Neuronal stem cell (in vitro differentiated cells): ENCODE measurements at places on chromosomes 2 and 18.

GRCh38 chr2:20592106-20593071 lies 58.5 kb downstream of the HS1BP3 start:
- DNase-seq, result no peak

DNA sequence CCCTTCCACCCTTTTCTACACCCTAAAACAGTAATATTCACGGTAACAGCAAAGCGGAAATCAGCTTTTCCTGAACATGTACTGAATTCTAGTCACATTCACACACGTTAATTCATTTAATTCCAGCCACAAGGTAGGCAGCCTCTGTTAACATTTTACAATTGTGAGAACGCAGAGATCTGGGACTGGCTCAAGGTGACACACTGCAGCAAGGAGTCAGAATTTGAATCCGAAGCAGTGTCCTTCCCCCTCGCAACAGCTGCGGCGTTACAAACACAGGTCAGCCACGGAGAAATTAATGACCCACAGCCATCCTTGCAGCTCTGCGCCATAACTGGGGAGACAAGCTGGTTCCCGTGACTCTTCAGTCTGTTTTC lies 818 bp upstream of the SLC20A1 start:
- DNase-seq, result no peak

DNA sequence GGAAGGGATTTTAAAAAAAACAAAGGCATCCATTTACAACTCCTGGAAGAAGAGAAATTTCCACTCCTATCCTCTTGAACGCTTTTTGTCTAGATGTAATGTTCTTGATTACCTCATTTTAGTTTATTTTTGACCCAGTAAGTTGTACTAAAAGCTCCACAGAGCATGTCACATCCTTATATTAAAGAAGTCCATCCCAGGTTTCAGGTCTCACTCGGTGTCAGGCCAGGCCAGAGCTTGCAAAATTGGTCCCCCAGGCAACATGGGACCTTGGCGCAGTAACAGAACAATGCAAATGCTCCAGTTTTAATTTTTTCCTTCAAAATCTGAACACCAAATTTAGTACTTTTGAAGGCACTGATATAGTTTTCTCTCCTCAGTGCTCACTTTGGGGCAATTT lies 218.4 kb upstream of the REV1 start:
- no peak for DNase-seq

DNA sequence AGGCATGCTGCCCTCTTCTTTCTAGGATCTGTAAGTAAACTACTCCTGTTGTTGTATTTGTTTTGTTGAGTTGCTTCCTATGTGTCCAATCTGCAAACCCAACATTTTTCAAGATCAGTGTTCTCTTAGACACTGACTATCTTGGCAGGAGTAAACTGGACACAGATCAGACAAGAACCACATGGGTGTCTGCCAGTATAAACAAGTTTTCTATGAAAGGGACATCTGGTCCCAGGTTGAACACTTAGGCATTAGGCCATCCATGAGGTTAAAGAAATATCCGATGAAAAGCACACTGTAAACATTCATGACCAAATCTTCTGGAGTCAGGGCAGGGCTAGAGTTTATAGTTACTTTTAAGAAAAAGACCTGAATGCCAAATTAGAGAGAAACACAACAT lies 441.8 kb downstream of the NYAP2 start:
- DNase-seq, result no peak

DNA sequence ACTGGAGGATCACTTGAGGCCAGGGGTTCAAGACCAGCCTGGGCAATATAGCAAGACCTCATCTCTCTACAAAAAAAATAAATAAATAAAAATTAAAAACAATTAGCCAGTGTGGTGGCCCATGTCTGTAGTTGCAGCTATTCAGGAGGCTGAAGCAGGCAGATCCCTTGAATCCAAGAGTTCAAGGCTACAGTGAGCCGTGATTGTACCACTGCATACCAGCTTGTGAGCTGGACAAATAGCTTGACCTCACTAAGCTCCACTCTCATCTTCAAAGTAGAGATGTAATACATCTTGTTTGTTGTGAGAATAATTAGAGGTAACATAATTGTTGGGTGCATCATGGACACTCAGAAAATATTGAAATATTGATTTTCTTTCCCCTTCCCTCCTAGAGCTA lies 31.1 kb upstream of the MAPRE2 start:
- DNase-seq, result no peak

- no peak for DNase-seq
These were observed 5.9 kb downstream of the SLC9A4 start for GRCh38 chr2:102478686-102479470.

DNA sequence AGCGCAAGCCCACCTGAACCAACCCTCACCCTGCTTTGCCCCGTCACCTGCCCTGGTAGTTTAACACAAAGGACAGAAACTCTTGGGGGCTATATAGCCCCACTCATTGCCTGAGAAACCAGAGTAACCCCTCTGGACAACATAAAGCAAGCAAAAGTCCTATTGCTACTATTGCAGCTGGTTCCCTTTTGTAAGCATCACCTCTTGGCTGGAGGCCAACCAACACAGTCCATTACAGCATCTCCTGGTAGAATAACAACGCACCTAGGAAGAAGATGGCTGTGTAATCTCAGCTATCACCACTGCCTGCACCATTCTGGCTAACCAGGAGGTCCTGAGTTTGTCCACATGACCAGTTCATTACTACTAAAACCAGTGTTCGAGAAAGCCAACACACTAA lies 36.4 kb downstream of the FLACC1 start:
- no peak for DNase-seq

DNA sequence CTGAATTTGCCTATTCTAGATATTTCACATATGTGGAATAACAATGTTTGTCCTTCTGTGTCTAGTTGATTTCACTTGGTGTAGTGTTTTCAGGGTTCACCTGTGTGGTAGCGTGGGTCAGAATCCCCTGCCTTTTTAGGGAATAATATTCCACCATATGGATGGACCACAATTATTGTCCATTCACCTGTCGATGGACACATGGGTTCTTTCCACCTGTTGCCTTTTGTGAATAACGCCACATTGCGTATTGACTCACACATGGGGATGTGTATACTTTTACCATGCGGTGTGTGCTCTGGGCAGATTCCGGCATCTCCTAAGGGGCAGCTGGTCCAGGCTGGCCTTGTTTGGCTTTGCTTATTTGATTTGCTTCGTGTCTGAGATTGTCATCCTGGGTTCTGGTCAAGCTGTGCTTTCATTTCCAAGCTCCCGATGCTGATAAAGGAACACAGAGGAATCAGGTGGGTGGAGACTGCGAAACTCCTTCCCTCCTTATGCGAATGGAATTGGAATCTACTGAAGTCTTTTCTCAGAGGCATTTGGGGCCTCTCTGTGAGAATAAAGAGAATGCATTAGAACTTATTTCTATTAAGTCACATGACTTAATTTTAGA lies 18.9 kb upstream of the ALLC start:
- DNase-seq, result no peak

DNA sequence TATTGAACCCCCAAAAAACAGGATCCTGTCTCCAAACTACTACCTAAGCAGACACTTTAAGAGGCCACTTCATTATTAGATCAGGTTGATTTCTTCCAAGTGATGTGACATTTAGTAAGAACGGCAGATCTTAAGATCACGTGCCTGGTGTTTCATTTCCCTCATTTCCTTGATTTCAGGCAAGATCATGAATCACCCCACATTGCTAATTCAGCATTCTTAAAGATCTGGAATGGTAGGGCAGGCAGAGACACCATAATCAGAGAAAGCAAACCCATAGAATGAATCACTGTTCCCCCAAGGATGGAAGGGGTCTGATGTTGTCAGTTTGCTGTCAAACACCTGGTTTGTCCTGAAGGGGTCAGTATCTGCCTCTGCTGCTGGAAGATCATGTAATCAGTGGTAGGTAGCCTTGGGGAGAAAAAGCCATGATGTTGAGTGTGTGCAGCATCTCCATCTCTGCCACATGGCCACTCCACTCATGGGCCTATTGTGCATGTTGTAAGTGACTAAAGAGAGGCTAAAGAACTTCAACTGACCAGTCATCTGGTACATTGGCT lies 133.9 kb downstream of the ARHGAP15 start:
- DNase-seq, result no peak
